ENCODE measurements at places on chromosomes 1 and 21.

- DNase-seq = no peak
These were observed 3.6 kb downstream of the ABCA4 start for GRCh38 chr1:94117259-94117851.

GRCh38 chr1:181643631-181644030, 160.3 kb downstream of the CACNA1E start:
- no peak for DNase-seq

- no peak for DNase-seq
These were observed 642.9 kb downstream of the AJAP1 start for GRCh38 chr1:5297180-5297885.

DNA sequence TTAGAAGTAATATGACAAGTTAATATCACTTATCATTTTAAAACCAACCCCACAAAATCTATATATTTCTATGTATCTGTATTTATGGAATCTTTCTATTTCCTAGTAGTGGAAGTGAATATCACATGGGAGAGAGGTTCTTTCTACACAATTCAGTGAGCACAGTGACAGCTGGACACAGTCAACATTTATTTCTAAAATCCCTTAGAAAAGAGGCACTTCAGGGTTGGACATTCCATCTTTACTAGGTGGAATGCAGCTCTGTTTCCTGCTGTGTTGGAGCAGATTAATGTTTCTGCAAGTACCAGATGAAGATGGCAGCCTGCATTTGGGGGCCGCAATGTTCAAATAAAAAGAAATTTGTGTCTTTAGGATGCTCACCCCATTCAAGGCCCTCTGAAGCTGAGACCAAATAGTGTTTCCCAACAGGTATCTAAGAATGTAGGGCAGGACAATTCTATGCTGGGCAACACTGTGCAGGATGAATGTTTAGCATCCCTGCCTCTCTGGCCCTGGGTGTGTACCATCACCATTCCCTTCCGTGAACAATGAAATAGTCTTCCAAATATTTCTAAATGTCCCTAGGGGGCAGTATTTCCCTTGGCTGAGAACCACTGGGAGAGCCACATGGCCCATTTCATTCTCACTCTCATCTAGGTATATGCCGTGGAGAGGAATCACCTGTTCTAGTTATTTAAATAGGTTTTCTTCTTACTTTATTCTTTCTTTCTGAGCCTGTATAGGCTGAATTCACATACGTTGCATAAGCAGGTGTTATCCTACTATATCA, 394.8 kb downstream of the PRDM2 start:
- DNase-seq = peak; percentile 20

GRCh38 chr1:200372885-200373181, 37.0 kb downstream of the ZNF281 start:
- peak; percentile 73 for DNase-seq

DNA sequence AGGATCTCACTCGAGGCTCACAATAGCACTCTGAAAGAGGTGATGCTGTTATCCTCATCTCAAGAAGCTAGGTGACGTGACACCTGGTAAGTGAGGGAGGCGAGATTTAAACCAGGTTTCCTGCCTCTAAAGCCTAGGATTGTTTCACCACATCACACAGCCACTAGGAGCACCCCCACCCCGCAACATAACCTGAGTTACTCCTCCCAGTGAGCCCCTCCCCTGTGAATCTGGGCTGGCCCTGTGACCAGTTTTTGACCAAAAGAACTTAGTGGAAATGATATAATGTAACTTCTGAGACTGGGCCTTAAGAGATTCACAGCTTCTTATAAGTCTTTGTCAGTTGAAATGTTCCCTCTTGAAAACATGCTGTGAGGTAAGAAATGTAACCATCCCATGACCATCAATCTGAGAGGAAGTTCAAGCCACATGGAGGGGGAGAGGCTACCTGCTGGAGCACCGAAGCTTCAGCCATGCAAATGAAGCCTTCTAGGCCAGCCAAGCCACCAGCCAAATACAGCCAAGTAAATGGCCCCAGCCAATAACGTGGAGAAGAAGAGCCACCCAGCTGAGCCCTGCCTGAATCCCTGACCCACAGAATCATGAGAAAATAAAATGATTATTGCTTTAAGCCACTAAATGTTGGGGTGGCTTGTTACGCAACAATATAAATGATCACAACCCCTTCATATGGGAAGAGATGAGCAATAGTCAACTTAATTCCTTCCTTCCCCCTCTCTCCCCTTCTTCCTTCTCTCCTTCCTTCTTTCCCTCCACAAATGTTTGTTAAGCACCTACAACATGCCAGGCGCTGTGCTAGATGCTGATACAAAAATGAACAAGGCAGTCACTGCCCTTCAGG, 61.0 kb upstream of the FAM20B start:
- no peak for DNase-seq

DNA sequence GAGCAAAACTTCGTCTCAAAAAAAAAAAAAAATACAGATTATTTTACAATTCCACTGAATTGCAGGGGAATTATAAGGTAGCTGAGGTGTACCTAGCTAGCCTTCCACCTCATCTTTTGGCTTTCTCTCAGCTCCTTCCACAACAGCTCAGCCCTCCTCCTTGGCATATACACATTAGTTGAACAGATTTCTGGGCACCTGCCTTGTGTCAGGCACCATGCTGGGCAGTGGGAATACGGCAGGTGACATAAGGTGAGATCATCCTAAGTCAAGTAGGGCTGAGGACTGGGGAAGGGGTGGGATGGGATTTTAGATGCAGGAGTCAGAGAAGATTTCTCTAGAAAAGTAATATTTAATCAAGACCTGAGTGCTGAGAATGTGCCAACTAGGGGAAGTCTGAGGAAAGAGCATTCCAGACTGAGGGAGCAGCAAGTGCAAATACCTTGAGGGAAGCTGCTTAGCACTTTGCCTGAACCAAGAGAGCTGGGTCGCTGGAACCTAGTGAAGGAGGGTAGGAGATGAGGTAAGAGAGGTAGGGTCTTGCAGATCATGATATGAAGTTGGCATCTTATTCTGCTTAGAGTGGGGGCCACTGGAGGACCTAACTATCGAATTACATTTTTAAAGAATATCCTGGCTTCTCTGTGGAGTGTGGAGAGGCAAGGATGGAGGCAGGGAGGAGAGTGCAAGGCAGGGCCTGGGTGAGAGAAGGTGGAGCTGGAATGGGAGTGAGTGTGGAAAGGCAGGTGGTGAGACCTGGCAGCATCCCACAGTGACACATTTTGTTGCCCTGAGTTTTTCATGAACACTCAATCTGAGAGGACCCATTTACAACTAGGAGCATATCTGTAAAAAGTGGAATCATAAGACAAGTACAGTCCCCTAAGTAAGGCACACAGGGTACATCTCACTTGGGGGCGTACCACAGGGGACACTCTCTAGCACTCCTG, 28.2 kb downstream of the LAMC2 start:
- peak; percentile 62 for DNase-seq

- DNase-seq = no peak
These were observed 7.4 kb downstream of the SMIM1 start for GRCh38 chr1:3779912-3780416.

DNA sequence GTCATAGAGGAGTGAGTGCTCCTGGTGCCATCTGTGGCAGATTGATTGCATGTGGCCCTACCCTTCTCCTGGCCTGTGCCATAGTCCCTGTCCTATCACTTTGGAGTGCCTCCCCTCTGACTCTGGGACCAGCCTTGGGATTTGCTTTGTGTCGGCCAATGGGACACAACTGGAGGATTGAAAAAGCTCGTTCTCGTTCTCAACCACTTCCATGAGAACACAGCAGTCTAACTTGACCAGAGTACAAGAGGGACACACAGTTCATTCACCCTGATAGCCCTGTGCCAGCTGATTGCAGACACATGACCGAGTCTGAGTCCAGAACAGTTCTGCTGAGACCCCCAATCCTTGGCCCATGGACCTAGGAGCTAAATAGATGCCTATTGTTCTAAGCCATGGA, 47.8 kb downstream of the C1orf198 start:
- DNase-seq = no peak

DNA sequence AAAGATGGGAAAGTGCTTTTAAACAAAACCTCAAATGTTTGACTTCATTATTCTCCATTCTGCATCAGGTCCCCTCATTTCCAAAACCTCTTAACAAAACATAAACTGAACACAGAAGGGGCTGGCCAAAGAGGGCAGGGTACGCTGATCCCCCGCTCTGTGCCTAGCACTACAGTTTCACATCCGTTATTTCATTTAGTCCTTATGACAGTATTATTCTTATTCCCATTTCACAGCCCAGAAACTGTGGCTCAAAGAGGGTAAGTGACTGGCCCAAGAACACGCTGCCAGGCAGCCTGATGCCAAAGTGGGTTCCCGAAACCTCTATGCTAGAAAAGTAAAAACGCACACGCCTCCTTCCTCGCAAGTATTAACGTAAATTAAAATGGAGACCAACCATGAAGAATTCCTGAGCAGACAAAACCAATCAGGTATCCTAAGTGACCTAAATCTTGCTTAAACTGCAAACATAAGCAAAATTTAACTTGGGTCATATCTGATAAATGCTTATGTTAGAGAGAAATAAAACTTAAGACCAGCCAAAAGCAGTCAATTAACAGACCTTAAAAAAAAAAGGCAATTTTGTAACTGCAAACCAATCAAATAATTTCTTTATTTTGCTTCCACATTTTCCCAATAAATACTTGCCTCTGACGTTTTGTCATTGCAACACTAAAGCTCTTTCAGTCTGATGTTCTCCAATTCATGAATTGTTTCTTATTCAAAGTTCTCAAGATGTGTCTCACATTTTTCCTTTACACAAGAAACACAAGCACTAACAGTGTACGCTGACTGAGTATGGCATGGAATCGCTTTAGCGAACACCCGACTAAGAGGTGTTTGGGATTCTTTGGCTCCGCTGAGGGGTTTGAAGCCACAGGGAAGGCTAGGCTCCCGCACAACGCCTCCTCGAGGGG, 653 bp downstream of the CASP9 start:
- peak; percentile 18 for DNase-seq

- no peak for DNase-seq
These were observed 233.3 kb downstream of the BRINP3 start for GRCh38 chr1:190244406-190244805.

- no peak for DNase-seq
These were observed 325.3 kb downstream of the PTBP2 start for GRCh38 chr1:97046765-97047420.

DNA sequence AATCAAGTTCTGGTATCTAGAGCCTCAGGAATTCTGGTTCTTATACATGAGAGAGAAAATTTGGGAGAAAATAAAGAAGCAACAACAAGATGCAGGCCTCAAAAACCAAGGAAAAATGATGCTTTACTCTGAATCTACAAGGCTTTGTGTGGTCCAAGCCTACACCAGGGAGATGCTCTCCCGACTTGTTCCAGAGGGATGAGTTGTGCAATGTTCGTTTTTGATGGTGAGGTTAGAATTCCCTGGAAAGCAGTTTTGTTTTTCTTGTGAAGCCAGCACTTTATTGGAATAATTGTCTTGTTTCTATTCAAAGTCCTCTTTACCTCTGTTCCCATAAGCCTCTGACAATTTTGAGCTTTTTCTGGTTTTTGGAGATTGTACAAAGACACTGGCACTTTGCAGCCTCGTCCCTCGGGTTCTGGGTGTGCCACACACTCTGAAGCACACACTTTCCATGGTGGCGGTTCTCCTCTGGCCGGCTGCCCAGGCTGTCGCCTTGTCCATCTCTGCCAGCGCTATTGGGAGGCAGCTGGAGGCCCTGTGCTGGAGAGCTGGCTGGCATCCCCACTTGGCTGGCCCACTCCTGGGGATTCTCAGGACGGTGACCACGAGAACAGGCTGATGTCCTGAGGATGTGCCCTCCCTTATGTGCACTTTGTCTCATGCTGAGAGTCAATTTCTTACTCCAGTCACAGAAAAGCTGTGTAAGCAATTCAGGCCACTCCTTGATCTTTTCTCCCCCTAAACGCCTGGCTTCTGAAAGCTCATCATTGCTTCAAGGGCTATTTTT, 70.2 kb downstream of the EDEM3 start:
- no peak for DNase-seq

DNA sequence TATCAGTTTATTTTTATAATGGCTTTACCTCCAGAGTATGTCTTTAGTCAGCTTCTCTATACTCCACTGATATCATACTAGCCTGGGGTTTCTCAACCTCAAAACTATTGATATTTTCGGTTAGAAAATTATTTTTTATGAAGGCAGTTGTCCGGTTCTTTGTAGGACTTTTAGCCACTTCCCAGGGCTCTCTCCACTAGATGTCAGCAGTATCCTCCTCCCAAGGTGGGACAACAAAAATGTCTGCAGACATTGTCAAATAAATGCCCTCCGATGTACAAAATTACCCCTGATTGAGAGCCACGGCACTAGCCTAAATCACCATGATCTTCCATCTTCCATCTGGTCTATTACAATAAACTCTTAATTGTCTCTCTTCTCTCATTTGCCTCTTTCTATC, 4.1 kb upstream of the GRIK1 start:
- peak; percentile 53 for DNase-seq

- no peak for DNase-seq
These were observed 854 bp upstream of the ZRANB2 start for GRCh38 chr1:71081697-71082080.

DNA sequence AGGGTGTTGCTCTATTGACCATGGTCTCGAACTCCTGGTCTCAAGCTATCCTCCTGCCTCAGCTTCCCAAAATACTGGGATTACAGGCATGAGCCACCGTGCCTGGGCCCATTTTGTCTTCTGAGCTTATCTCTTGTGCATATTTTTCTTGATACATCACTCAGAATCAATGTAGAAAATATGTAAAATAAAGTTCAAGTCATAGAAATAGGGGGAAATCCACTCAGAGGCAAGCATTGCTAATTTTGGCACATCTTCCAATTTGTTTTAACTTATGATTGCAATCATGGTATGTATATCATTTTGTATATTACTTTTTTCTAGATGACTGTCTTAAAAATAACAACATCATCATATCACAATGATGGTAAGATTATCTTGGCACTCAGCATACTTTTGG, 21.6 kb downstream of the RIT1 start:
- no peak for DNase-seq

- DNase-seq = no peak
These were observed 7.2 kb upstream of the COL6A1 start for GRCh38 chr21:45974073-45975019.

- DNase-seq = no peak
These were observed 166.5 kb downstream of the PGBD5 start for GRCh38 chr1:230259621-230260020.

- no peak for DNase-seq
These were observed 3.1 kb downstream of the CTBS start for GRCh38 chr1:84571150-84571535.

DNA sequence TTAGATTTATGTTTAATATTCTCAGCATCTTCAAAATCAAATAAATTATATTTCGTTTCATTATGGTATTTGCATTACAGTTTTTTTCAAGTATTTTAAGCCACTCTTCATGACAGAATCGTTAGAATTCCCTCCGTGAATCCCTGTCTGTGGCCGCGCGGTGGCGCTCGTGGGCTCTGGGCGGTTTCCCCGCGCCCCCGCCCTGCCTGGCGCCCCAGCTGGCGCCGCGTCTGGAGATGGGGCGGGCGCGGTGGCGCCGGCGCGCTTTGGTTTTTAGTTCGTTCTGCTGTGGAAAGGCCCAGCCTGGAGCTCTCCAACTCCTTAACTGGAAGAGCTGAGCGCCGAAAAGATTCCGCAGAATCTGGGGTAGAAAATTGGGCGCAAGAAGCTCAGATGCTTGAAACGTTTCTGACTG, 25.7 kb downstream of the PRMT2 start:
- no peak for DNase-seq

GRCh38 chr1:8203056-8203455, 114.9 kb upstream of the SLC45A1 start:
- DNase-seq = no peak

Data from T47D (cell line).